ENCODE measurements at places on chromosomes 7 and 10. TPM values are rescaled to one million over a fixed set of nuclear protein-coding genes. Genes with fewer than 3 reads are reported as not detected.

The SFXN4 gene
- 22.6 TPM for total RNA-seq

The SPAM1 gene
- 1.2 TPM for total RNA-seq

- no peak for DNase-seq
Measured at GRCh38 chr10:130339911-130340310, 203.7 kb downstream of the GLRX3 start.

DNA sequence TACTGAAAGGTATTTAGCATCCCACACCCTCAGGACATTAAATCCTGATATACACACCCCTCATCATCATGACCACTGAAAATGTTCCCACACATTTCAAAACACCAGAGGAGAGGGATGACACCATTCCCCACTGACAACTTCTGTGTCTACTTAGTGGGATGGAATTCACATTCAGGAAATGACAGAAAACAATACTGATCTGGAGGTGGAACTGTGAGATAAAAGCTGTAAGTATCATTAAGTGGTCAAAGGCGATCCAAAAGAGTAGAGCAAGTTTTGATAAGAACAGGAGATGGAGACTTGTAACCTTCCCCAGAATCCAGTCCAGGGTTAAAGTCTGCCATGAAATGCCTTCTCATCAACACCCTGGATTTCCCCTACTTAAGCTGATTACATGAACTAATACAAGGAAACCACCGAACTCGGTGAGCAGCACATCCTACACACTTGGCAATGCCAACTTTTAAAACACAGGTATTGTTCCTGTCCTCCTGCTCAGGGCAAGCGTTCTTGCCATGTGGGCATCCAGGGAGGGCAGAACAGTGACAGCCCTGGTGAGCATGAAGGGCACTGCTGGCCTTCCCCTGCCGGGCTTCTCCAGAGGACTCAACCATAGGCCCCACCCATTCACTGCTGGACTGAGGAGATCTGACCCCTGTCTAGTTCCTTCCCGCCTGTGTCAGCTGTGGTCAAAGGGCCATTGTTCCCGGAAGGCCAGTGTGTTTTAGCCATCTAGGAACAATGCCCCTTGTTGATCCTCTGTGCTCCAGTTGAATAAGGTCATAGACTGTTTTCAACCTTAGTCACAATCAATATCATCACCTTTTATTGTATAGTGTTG, 85.0 kb downstream of the SGMS1 start:
- no peak for DNase-seq

- no peak for DNase-seq
Measured at GRCh38 chr7:22995011-22995410, 18.9 kb downstream of the HYCC1 start.

GRCh38 chr7:116702046-116702785, 30.2 kb downstream of the MET start:
- no peak for DNase-seq
